ENCODE measurements at places on chromosomes 16 and 17.

GRCh38 chr16:77271532-77272426 lies 72.6 kb downstream of the SYCE1L start:
- DNase-seq: no peak

DNA sequence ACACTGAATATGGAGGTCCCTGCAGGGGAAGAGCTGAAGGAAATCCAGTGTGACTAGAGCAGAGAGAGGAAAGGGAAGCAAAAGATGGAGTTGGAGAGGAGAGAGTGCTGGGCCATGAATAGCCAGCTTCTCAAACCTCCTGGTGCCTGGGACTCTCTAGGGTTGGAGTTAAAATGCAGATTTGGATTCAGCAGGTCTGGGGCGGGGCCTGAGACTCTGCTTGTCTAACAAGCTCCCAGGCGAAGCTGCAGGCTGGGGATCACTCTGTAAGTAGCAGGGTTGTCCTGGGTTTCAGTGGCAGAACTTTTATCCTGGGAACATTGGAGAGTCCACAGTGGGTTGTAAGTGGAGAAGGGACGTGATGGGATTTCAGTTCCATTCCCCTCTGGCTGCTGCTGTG lies 103.4 kb upstream of the PLCG2 start:
- no peak for DNase-seq

GRCh38 chr16:71780521-71781089 lies 28.0 kb downstream of the AP1G1 start:
- no peak for DNase-seq

- no peak for DNase-seq
Measured at GRCh38 chr16:11030990-11031510, 86.7 kb downstream of the CLEC16A start.

DNA sequence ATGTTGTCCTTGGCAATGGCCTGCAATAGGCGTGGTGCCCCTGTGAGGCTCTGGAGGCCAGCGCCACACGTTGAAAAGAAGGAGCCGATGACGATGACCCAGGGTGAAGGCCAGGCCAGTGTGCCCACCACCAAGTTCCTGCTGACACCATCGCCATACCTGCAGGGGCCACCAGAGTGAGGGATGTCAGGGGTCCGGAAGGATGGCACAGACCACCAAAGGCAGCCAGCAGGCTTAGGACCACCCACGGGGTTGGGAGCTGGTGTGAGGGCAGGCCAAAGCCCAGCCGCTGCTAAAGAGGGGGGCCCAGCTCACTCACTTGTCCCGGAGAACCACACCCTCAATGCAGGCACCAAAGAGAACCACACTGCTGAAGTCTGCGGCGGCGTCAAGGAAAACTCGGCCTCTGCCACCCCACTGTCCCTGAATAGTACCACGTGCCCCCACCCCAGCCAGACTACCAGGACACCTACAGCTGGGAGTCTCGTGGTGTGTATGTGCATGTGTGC lies 6.5 kb upstream of the LCAT start:
- DNase-seq: no peak

GRCh38 chr16:16864536-16864935 lies 485.6 kb downstream of the NPIPA7 start:
- DNase-seq: no peak

DNA sequence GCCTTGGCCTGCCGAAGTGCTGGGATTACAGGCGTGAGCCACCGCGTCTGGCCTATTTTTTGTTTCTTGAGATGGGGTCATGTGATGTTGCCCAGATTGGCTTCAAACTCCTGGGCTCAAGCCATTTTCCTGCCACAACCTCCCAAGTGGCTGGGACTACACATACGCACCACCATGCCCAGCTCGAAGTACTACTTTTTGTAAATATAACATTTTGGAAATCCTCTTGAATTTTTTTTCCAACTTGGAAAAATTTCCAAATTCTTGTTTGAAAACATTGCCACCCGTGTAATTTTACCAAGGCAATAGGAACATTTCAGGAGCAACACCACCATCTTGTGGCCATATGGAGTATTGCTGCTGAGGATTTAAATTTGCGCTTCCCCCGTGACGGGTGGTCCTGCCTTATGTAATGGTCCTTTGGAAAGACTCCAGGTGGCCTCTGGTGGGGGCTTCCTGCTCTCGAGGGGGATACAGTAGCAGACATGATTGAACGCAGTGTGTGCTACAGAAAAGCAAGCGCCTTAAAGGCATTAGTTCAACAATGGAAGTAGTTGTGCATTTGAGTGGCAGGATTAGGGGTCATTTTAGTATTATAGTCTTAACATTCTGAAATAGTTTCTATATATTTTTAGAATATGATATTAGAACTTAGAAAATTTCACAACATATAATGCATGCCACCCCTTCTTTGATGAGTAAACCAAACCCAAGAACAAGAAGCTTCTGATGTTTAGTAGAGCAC lies 8.0 kb downstream of the FLYWCH1 start:
- DNase-seq: peak; percentile 62

DNA sequence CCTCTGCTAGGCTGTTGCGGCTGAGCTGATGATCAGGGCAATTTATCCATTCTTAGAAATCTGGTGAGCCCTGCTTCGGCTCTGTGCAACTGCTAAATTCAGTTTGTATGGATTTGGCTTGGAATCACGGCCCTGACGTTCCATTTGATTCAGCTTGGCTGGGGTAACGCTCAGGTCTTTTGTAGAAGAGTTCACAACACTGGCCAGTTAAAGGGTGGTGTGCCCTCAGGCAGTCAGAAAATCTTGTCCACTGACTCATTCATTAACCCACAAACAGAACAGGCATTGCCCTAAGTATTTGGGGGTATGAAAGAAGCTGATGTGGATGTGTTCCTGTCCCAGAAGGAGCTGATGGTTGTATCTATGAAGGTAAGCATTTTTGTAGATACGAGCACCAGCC lies 53.9 kb downstream of the GNAO1 start:
- no peak for DNase-seq

DNA sequence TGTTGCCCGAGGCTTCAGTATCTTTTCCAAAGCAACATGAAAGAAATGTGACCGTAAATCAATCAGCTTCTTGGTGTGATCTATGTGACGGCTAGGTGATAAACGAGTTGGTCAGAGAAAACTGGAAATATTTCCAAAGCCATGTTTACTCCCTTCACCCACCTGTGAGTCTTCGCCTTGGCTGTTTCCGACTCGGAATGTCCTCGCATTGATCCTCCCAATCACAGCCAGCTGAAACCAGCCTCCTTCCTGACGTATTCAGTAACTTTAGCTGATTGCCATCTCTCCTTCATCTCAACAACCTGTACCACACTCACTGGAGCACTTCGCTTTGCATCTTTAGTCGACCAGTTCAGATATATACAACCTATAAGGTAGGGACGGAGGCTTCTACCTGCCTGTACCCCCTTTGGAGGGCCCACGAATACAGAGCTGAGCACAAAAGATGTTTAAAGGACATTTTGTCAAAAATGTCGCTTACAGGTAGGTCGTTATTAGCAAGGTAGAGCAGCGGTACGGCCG lies 705 bp downstream of the KRABD2 start:
- DNase-seq: peak; percentile 17

- peak; percentile 63 for DNase-seq
Measured at GRCh38 chr17:45021607-45022287, 29.7 kb downstream of the DCAKD start.

DNA sequence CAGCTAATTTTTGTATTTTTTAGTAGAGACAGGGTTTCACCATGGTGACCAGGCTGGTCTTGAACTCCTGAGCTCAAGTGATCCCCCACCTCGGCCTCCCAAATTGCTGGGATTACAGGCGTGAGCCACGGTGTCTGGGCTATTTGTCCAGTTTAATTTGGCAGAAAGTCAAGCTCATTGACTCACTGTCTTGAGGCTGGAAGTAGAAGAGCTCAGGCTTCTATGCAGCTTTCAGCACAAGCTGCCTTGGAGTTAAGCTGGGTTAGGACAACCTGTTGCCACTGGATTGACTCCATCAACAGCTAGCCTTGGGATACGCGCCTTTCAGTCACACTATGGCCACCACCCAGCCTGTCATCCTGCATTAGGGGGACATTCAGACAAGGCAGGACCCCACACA lies 76.2 kb upstream of the DNAH17 start:
- no peak for DNase-seq

- no peak for DNase-seq
Measured at GRCh38 chr16:4987580-4988374, 29.6 kb downstream of the SEC14L5 start.

DNA sequence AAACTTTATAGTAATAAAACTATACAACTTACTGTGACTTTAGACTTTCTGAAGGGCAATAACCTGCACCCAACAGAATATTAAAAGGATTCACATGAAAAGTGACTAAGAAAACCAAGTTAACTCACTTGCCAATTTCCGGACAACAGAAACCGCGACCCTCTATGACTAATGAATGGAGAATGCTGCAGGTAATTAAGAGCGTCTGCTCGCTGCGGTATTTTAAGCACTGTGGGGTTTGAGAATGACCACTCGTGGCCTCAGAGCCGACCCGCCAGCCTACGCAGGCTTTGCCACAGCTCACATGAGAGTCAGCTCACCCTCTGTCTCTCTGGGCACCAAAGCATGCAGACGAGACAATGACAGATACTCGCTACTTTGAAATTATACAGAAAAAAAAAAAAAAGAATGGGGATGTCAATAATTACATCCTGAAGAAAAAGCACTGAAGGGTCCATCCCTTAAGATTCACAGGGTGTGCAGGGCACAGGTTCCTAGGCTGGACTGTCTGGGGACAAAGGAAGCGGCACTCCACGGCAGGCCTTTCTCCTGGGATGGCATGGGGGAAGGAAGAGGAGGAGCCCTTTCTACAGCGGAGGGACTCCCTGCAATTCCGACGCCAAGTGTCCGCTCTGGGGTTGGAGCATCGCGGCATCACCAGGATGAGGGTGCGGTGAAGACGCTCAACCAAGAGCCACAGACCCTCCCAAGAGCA lies 35.0 kb downstream of the ZCCHC14 start:
- DNase-seq: no peak

- no peak for DNase-seq
Measured at GRCh38 chr17:43070257-43070656, 45.2 kb downstream of the RND2 start.

DNA sequence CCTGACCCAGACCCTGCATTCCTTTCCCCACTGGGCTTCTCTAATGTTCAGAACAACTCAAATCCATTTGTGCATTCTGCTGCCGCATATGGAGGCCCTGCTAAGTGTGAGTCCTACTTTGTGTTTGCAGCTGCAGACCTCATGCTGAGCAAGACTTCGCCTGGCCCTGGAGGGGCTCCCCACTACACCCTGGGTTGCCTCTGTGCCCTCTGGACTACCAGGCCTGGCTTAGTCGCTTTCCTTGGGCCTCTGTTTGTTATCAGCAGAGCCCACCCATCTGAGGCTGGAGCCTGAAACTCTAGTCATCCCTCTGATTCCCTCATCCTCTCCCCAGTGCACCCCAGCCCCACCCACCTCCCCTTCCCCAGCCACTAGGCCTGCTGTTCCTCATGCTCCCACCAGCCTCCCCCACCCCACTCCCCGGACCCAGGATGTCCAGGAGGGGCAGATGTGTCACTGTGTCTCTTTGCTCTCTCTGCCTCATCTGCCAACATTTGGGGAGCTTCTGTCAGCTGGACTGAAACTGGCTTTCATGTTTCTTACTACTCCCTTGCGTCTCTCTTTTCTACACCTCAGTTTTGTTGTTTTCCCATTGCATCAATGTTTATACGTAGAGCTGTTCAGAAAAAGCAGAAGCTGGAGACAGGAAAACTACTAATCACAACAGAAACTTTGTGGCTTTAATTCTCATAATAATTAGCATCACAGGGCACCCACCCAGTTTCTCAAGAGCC lies 17.9 kb upstream of the CD300E start:
- DNase-seq: no peak

GRCh38 chr17:13531721-13532120 lies 70.0 kb downstream of the HS3ST3A1 start:
- no peak for DNase-seq

DNA sequence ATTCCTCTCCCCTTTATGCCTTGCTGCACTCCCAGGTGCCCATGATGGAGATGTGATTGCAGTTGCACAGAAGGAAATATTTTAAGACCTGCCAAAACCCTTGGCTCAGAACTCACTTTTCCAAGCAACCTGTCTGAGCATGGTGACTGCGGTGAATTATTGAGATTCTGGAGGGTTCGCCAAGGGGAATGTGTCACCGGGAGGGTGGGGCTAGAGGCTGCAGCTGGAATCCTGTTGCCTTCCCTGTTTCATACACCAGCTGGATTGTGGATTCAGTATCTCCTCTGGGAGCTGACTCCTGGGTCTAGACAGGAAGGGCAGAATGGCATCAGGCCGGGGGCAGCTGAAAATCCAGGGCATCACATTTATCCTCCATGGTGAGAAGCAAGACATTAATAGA lies 527.2 kb downstream of the TMEM114 start:
- DNase-seq: no peak

GRCh38 chr17:59558039-59558438 lies 7.4 kb upstream of the DHX40 start:
- no peak for DNase-seq

DNA sequence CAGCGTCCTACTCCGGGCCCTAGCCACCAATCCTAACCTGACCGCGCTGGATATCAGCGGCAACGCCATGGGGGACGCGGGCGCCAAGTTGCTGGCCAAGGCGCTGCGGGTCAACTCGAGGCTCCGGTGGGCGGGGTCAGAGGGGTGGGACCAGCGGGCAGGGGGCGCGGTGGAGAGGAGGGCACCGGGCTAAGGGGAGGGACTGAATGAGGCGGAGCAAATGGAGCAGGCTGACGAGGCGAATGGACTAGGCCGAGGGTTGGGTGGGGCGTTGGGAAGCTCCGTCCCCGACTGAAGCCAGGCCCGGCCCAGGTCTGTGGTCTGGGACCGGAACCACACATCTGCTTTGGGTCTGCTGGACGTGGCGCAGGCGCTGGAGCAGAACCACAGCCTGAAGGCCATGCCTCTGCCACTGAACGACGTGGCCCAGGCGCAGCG lies 4.6 kb downstream of the CARMIL2 start:
- no peak for DNase-seq

- no peak for DNase-seq
Measured at GRCh38 chr17:78501241-78502036, 75.8 kb downstream of the DNAH17 start.

DNA sequence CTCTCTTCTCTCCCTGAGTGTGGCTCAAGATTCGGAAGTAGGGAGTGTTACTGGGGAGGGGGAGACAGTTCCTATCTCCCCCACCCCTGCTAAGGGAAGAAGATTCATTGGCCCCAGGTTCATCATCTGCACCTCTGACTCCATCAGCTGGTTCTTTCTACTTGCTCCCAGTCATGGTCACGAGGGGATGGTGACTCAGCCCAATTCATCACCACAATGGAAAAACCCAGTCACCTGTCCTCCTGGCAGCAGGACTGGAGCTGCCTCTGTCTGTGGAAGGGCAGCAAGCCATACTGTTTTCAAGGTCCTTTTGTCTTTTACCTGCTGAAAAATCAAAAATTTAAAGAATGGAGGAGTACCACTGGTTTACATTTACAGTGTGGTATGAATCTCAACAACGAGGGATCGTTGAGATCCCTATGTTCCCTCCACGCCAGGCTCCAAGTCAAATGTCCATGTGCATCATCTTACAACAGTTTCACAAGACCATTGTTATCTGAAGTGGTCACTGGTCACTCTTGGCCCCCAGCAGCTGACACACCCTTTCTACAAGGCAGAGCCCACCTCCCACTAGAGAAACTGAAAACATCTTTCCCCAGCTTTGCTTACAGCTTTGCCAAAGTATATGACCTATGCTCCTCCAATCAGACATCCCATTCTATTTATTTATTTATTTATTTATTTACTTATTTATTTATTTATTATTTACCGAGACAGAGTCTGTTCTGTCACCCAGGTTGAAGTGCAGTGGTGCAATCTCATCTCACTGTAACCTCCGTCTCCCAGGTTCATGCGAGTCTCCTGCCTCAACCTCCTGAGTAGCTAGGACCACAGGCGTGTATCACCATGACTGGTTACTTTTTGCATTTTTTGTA lies 40.4 kb upstream of the NDRG4 start:
- DNase-seq: no peak

GRCh38 chr16:30600215-30600614 lies 10.0 kb downstream of the ZNF689 start:
- no peak for DNase-seq

Measured in NCI-H2081 (cell line).